ENCODE measurements at places on chromosomes 5 and 9.

DNA sequence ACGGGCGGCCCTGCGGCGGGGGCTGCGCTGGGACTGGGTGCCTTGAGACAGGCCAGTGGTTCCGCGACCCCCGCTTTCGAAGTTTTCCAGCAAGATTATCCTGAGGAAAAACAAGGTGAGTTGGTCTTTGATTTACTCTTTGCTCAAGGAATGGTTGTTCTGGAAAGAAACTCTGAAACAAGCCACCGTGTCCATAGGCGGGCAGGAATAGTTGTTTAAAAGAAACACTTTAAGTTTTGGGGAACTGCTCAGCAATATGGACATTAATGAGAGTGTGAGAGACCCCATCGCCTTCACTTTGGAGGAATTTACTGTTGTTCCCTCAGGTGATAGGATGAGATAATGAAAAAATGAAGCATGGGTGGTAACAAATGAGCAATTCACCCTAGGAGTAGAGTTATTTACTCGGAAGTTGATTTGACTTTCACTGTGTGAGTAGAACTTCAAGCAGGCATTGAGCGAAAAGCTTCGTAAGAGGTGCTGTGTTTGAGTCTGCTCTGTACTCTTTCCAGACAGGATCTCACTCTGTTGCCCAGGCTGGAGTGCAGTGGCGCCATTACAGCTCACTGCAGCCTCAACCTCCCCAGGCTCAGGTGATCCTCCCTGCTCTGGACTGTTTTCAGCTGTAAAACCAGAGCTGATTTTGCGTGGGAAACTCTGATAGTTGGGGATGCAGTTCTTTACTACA lies 1.1 kb downstream of the DMRTA1 start:
- DNase-seq, result no peak

GRCh38 chr9:121505903-121506735 lies 6.5 kb upstream of the GGTA1 start:
- DNase-seq, result no peak

GRCh38 chr5:100516285-100516684 lies 18.9 kb upstream of the FAM174A start:
- no peak for DNase-seq

DNA sequence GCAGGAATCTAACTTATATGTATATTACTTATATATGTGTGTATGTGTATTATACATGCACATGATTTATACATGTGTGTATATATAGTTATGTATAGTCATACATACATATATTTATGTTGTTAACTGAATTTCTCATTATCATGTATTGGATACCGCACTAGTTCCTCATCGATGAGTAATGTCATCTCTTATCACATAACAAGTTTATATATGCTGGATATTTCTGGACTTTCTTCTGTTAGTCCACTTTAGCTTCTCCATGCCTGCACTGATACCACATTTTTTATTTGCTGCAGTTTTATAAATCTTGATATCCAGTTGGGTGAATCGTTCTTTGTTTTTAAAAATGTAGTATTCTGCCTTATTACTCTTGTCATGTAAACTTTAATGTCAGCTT lies 50.2 kb downstream of the APC start:
- DNase-seq, result no peak

Data from HEK293T (cell line).